ENCODE measurements at places on chromosomes 12 and 14.
A peak's percentile ranks its signal among the peaks of the same experiment; 100 is the strongest.

DNA sequence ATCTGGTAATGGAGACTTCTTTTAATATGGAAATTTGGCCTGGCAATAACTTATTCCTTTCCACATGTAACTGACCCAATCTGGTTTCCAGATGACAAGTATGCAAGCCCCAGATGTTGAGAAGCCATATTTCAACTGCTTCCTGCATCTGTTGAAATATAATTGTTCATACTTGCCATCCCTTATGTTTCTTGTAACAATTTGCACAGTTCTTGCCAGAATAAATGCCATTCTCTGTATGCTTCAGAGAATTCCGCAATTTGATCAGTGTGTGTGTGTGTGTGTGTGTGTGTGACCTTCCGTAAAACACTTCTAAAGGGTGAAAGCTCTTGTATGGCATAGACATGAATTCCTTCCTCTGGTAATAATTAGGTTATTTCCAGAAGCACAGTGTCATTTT lies 1.8 kb upstream of the CLEC2A start:
- no peak for DNase-seq

DNA sequence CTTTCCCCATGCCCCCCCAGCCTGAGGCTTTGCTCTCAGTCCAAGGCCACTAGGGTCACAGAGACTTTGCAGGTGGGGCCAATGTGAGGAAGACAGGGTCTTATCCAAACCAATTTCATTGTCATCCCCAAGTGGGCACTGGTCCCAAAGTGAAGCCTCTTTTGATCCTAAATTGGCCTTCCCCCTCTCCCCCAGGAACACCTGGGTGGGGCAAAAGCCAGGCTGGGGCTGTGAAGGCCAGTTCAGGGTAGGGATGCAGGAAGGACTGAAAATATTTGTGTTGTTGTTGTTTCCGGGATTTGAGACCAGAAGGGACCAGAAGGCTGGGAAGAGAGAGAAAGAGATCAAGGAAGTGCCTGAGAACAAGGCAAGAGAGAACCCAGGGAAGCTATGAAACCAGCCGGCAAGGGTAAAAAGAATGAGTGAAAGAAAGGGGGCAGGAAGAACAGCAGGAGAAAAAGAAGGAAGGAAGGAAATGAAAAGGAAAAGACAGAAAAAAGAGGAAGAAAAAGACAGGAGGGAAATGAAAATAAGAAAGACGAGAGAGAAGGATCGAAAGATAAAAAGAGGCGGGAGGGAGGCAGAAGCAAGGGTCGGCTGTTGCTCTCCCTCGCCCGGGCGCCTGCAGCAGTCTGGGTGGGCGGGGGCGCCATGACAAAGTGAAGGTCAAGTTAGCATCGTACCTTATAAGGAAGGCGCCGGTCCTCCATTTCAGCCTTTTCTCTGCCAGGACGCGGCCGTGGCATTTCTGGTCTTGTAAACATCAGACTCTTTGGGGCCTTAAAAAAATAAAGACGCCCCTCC lies 7.4 kb upstream of the HOXC11 start:
- no peak for DNase-seq

DNA sequence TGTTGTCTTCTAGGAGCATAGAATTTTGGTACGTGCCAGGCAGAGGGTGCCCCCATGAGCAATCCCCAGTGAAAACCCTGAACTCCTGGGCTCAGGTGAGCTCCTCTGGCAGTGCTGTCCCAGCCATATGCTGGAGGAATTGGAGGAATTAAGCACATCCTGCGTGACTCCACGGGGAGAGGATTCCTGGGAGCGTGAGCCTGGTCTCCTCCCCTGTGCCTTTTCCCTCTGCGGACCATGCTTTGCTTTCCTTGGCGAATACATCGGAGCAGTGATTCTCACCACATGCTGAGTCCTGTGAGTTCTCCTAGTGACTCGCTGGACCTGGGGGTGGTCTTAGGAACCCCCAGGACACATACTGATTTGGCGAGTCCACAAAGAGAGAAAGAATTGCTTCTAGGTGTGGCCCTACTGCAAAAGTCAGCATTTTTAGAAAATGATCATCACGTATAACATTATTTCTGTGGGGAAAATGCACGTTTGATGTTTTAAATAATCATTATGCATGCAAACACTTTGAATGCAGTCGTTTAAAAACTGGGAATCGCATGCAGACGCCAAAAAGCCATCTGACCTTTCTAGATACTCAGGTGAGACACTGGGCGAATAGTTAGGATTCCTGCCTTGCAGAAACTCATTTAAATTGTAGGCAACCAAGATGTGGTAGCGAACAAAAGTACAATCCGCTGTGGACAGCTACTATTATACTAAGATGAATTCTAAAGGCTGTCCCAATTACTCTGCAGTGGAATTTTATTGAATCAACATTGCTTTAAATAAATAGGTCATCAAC lies 370.9 kb downstream of the TMEM132D start:
- no peak for DNase-seq

DNA sequence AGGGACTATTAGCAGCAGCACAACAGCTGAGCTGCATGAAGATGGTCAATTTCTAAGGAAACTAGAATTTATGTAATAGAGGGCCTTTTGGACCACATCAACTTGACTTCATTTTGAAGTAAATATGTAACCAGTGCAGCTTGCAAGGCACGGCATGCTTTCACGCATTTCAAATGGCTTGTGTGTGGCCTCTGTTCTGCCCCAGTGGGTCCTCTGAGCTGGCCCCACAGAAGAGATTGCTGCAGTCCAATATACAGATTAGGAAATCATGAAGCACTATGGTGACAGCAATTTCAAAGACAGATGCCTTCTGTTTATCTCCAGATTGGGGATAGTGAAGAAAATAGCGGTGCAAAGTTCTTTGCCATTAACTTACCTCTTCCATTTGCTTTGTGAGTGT lies 101.4 kb downstream of the PDZRN4 start:
- no peak for DNase-seq

DNA sequence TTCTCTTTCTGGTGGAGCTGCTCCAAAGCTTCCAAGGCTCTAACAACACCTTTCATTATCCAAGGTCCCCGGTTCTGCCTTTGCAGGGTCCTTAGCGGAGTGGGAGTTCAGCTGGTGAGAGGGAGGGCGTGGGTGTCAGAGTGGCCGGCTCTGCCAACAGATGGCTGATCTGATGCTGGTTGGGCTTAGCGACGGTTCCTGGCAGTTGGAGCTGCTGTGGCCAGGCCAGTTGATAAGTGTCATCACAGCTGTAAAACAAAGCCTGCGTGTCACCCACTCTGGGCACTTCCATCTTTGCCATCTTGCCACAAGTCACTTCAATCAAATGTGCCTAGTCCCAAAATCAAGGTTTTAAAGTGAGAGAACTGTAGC lies 36.3 kb downstream of the RIN3 start:
- peak; percentile 98 for DNase-seq

DNA sequence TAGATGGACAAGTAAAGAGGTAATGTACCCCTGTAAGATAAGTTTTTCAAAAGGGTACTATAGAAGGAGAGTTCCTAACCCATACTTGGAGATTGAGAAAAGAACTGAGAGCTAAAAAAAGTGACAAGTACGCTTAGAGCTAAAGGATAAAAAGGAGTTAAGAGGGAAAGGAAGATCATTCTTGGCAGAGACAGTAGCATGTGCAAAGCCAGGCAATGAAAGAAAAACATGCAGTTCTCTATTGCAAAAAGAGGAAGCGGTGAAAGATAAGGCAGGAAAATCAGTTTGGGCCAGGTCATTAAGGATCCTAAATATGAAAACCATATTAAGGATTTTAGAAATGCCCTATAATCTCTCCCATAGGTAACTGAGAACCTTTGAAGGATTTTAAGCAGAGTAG lies 500.4 kb upstream of the GARIN6 start:
- no peak for DNase-seq

DNA sequence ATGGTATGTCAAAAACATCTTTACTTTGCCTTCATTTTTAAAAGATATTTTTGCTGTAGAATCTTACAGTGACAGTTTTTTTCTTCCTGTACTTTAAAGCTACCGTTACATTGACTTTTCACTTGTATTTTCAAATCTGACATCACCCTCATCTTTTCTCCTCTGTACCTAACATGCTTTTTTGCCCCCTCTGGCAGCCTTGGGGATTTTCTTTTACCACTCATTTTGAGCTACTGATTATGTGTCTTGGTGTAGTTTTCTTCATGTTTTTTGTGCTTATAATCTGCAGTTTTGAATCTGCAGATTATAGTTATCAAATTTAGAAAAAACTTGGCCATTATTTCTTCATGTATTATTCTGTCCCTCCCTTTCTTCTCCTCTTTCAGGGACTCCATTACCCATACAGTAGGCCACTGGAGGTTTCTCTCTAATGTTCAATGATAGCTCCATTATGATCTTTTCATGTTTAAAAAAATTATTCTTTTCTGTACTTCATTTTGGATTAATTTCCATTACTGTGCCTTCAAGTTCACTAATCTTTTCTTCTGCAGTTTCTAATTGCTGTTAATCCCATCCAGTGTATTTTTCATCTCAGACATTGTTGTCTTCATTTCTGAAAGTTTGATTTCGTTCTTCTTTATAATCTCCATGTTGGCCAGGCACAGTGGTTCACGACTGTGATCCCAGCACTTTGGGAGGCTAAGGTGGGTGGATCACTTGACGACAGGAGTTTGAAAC lies 70.0 kb downstream of the ACADS start:
- DNase-seq: no peak

DNA sequence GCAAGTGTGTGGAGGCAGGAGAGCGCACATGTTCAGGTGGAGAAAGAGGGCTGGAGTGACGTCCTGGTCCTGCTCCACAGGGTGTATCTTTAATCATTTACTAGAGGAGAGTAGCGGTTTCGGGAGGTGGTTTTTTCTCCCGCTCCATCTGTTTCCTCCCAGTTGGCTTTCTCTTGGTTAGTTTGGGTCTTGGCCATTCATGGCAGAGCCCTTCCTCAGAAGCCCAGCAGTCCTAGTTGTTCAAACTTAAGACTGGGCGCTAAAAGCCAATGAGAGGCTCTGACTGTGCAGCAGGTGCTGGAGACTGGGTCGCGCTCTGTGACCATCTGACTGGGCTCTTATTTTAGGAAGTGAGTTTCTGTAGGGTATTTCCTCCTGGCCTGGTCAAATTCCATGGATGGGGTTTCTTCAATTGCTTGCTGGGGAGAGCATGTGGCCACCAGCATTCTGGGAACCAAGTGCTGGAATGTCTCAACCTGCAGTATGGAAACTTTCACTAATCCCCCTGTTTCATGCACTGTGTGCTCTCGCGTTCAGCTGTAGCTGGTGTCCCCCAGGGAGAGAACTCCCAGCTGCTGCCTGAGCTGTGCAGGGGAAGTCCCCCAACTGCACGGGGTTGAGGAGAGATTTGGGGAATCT lies 27.4 kb upstream of the TSPAN9 start:
- DNase-seq: no peak

DNA sequence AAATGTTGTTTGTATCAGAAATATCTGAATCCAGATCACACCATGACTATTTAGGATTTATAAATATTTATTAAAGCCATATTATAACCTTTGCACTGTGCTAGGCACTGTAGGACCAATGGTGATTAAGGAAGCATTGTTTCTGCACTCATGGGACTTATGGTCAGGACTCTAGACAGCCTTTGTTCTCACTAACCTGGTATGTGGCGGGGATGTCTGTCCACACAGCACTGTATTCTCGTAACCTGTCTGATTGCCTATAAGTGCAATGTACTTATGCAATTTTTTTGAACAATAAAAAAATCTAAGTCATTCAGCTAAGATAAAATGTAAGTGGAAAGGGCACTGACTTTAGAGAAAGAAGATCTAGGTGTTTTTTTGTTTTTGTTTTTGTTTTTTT lies 6.7 kb upstream of the SSPN start:
- DNase-seq: no peak

GRCh38 chr12:120240495-120240833 lies 25.1 kb downstream of the PXN start:
- DNase-seq: no peak
